Stimulated activated CD4-positive, alpha-beta T cell treated with anti-CD3 and anti-CD28 coated beads, Interleukin-1b, Interleukin-23, amount 100 ng/mL, for 4 hours (primary cell): ENCODE measurements at places on chromosomes 3 and 15.
A peak's percentile ranks its signal among the peaks of the same experiment; 100 is the strongest.

- DNase-seq, result no peak
Measured at GRCh38 chr15:68699881-68700454, 120.7 kb downstream of the ANP32A start.

- DNase-seq, result no peak
Measured at GRCh38 chr3:39907981-39908380, 98.6 kb downstream of the MYRIP start.

GRCh38 chr15:23753248-23753647 is 66.1 kb upstream of the NDN start:
- DNase-seq, result no peak

- DNase-seq, result no peak
Measured at GRCh38 chr3:197434830-197435229, 120.9 kb downstream of the BDH1 start.

DNA sequence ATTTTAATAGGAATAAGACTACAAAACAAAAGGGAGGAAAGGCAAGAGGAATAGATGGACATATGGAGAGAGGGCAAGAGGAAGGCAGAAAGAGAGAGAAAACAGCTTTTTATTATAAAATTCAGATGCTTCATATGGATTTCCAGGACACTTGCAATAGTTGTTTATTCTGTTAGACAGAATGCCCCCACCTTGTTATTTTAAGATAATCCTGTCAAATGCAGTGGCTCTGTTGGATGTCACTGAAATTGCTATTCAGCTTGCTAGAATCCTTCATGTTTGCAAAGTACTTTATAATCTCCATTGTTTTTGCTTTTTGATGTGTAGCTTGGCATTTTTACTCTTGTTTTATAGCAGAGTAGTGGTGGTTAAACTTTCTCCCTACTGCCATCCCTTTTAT is 432.4 kb upstream of the AZI2 start:
- DNase-seq, result no peak

- peak; percentile 52 for DNase-seq
Measured at GRCh38 chr3:194485881-194486539, 792 bp downstream of the ATP13A3 start.

DNA sequence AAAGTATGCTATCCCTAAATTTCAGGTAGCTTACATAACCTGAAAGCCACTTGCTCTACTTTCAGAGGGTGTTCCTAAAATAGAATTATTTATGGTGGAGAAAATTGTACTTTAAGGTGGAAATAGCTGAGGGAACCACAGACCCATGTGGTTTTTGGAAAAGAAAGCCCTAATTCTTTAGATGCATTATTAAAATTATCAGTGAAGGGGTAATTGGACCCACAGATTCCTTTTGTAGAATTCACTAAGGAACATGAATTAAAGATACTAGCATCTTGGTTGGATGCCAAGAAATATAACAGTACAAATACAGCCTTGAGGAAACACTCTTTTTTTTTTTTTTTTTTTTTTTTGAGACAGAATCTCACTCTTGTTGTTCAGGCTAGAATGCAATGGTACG is 37.8 kb downstream of the DPPA2 start:
- no peak for DNase-seq

DNA sequence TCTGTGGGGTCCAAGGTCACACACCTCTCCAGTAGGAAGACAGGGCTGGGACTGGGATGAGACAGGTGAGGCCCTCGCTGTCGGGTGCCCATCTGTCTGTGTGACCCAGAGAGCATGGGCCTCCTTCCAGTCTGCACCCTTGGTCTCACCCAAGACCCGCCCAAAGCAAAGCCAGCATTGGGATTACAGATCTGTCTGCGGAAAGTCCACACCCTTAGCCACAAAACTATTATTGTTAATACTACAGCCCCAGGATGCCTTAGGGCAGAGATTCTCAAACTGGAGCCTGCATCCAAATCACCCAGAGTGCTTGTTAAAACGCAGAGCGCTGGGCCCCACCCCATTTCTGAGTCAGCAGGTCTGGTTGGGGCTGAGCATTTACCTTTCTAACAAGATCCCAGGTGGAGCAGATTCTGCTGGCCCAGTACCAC is 58.5 kb upstream of the ZNF148 start:
- no peak for DNase-seq

- no peak for DNase-seq
Measured at GRCh38 chr3:54376939-54377578, 254.7 kb downstream of the CACNA2D3 start.

DNA sequence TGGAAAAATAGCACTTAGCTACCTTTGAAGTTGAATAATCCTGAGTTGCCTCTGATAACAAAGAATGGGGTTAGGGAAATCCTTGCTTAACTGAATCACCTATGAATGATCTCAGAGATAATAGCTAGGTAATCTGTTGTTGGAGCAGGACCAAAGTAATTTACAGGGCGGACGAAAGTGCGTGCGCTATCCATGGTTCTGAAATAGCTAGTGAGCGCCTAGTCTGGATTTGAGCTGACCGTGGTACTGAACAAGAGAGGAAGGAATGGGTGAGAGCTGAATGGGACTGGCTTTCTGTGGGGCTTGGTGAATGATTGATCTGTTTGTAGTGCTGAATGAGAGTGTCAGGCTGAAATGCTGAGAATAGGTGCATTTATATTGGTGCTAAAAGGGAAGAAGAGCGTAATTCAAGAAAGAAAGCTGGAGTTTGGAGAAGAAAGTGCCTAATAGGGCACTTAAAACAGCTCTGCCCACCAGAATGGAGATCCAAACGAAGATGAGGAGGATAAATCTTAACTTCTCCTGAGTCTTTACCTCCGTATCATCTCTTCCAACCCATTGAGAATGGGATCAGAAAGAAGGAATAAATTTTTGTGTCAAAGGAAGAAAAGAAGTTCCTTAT is 10.1 kb downstream of the SCN10A start:
- DNase-seq, result no peak

DNA sequence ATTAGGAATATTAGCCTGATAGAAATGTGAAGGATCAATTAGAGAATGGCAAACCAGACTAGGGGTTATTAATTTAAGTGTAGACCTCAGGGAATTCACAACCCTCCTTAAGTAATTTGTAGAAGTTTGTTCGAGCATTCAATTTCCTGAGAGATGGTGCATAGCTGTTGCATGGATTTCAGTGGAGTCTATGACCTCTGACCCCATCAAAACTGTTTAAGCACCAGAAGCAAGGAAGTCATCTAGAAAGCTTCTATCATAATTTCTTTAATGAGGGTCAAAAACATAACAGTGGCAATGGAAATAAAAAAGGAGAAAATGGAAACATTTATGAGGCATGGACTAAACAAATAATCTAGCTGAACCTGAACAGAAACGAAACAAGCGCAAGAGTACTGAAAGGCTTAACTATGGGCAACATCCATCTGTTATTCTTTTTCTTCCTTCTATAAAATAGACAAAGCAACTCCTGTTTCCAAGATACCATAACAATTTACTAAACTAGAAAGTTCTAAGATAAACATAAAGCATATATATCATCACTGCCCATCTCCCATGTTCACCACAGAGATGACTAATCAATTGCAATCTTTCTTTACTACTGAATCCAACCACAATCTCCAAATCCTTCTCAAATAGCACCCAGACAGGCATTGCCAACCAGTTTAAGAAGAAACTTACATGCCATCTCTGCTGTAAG is 151.4 kb downstream of the THRB start:
- no peak for DNase-seq

GRCh38 chr15:95024351-95024750 is 793.0 kb downstream of the MCTP2 start:
- no peak for DNase-seq

- no peak for DNase-seq
Measured at GRCh38 chr3:50737906-50738598, 63.3 kb downstream of the DOCK3 start.

- DNase-seq, result no peak
Measured at GRCh38 chr3:50583897-50584296, 14.6 kb downstream of the HEMK1 start.

DNA sequence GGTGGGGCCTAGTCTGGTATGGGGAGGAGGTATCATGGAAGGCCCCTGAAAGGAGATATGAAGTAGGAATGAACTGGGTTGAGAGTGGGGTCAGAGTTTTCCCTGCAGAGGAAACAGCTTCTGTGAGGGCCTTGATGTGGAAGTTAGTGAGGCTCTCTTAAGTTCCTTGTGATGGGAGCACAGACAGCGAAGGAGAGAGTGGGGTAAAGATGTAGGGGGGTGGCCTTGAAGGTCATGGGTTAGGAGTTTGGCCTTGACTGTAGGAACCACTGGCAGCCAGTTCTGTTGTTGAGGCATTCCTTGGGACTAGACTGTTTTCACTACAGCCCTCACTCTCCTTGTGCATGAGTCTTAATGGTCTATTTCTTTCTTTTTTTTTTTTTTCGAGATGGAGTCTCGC is 77.8 kb upstream of the NMNAT3 start:
- no peak for DNase-seq

GRCh38 chr3:71070497-71071463 is 512.7 kb downstream of the FOXP1 start:
- no peak for DNase-seq

DNA sequence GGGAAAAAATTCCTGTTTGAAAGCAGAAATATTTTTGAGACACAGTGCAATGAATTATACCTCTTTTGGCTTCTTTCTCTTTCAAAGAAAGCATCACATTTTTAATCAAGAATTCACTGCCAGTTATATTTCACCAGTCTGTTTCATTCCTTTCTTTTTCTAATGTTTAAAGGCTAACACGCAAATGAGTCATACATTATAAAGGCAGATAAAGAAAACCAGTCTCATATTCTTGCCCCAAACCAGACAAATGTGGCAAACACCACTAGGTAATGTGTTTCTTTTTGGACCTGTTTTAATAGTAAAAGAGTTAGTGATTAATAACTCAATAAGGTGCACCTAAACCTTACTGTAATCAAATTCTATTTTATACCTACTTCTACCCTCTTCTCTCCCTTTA is 83.8 kb downstream of the PLOD2 start:
- DNase-seq, result no peak

DNA sequence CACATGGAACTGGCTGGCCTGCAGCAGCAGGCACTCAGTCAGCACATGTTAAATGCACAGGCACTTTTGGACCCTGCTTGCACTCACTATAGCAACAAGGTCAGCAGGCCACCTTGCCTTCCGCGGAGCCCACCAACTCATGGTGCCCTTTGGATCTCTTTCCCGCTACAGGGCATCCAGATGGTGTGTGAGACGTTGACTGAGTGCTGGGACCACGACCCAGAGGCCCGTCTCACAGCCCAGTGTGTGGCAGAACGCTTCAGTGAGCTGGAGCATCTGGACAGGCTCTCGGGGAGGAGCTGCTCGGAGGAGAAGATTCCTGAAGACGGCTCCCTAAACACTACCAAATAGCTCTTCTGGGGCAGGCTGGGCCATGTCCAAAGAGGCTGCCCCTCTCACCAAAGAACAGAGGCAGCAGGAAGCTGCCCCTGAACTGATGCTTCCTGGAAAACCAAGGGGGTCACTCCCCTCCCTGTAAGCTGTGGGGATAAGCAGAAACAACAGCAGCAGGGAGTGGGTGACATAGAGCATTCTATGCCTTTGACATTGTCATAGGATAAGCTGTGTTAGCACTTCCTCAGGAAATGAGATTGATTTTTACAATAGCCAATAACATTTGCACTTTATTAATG is 85.0 kb downstream of the TGFBR2 start:
- DNase-seq, result no peak

DNA sequence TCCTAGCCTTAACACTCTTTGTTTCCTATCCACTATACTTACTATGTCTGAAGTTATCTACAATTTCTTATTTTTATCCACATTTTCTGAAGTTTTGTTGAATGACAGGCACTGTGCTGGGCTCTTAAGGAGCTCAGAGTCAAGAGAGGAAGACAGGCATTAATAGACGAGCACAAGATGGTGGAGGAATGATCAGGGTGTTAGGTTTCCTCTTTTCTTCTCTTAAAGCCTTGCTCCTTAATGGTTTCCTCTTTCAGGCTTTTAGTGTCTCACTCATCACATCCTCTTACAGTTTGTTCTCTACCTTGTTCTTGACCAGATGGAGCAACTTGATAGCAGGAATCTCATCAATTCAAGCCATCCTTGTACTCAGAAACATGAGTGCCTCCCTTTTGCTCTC is 52.9 kb upstream of the BCL6 start:
- no peak for DNase-seq

DNA sequence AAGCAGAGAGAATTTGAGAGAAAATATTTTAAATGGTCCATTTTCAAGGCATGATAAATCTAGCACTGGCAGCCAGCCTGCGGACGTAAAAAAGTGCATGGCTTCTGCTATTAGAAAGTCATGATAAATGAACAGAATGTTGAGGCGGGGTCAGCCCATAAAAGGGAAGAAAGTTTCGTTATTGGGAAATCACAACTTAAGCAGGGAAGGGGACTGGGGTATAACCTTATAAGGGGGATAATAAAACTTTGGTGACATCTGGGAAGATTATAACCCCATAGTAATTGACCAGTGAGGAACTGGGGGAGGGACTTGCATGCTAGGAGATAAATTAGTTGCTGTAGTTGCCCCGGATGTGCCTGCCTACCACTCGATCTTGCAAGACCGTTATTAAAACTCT is 88.4 kb upstream of the PLSCR4 start:
- no peak for DNase-seq

DNA sequence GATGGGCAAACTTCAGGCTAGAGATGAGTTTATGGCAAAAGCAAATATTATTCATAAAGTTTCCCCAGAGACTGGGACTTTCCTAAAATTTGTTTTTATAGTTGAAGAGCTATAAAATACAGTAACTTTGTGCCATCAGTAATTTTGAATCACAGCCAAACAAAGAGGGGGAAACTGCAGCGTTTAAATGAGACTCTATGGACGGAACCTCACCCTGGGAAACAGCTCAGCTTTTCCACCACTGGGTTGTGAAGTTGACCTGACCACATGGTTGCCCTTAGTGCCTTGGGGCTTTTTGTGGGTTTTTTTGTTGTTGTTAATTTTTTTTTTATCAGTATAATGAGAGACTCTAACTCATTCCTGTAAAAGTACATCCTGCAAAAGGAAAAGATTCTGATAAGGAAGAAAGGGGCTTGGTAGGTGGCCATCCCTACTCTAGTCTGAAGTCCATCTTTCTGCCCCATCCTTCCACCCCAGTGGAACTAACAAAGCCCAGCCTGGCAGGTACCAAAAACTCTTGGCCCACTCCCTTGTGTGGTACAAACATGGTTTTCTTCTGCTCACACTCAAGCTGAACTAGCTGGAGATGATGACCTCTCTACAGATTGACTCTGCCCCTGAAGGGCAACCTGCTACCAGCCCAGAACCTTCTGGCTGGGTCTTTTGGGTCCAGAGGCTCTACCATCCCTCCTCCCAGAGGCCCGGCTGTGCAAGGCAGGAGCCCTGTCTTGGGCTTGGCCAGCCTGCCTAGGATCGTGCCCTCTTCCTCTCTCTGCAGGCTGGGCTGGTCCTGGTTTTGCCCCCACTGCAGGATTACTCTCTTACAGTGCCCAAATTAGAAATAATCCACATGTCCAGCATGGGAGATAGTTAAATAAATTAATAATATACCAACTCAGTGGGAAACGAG is 41.2 kb downstream of the RLBP1 start:
- DNase-seq, result no peak

DNA sequence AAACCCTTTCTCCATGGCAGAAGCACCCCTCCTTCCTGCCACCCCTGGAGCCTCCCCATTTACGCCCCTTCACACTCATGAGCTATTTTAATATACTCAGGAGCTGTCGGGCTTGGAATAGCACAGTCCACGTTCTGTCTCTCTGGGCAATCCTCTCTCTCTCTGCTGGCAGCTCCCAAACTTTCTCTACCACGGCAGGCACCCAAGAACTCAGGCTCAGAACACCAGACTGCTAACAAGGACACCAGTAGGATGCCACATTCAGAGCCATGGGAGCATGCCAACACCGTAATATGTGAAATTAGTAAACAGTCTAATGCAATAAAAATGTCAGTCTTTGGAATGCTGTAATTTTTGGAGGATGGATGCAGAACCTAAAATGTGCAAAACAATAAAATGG is 19.3 kb downstream of the TNFAIP8L3 start:
- no peak for DNase-seq
